ENCODE measurements at places on chromosomes 5 and 9.

DNA sequence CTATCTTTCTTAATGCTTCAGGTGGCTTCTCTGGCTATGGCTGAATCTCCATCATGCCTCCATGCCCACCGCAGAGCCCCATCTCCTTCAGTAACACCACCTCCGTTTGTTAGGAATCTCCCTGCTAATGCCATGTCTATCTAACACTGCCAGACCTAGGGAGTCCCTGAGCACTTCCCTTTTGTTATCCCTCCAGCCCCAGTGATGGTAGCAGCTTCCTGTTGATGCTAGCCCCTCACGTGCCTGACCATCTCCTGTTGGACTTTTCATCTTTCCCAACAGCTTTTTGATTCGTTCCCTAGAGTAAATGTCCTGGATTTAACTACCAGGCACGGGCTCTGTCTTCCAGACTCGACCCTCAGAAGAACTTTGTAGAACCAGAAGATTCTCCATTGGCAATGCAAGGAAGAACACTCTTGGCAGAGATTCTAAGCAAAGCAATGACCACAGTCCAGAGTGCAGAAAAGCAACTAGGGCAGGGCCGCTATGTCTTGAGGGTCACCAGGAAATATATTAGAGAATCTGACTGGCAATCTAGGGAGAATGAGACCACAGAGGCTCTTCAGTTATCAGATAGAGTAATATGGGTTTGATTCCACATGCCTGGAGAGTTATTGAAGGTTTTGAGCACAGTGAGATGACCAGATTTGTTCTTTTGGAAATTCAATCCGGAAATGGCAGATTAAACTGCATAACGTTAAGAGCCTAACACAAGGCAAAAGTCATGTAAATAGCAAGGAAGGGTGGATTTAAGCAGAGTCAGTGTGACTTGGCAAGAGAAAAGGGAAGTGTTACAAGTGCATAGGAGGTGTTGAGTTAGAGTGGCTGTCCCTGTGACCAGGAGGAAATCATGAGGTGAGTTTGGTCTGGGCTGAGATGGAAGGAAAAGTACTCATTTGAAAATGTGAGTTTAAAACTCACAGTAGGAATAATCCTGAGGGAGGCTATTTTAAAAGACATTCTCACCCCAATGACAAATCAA lies 555.2 kb downstream of the ACTL7B start:
- no peak for DNase-seq

- peak; percentile 86 for DNase-seq
These were observed 53.0 kb upstream of the RFX3 start for GRCh38 chr9:3578786-3579185.

DNA sequence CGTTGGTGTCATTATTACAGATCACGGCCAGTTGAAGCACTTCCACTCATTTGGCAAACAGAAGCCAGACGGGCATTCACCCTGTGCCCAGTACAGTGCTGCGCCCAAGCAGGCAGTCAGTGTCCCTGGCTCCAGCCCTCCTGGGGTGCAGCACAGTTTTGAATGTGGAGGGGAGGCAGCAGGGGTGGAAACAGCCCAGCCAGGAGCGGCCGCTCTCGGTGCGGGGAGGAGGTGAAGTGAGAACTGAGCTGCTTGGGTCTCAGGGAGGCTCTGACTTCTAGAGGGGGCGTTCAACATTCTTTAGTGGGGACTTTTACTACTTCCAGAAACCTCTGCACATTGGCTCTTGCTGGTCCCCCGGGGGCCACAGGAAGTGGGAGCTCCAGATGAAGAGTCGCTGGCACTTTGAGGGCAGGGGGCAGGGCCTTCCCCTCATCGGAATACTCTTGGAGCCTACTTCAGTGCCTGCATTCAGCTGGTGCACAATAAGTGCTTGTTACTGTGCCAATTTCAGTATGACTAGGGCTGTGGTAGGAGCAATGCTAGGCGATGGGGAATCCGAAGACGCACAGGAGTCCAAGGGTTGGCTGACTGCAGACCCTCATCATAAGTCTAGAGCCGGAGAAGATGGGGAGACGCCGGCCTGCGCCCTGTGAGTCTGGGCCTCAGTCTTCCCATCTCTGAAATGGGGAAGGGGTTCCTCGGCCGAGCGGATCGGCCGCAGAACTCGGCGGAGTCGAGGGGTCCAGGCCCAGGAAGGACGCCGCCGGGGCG lies 492 bp upstream of the NEK6 start:
- DNase-seq = no peak

GRCh38 chr5:134083517-134083916 lies 31.0 kb upstream of the TCF7 start:
- DNase-seq = no peak

DNA sequence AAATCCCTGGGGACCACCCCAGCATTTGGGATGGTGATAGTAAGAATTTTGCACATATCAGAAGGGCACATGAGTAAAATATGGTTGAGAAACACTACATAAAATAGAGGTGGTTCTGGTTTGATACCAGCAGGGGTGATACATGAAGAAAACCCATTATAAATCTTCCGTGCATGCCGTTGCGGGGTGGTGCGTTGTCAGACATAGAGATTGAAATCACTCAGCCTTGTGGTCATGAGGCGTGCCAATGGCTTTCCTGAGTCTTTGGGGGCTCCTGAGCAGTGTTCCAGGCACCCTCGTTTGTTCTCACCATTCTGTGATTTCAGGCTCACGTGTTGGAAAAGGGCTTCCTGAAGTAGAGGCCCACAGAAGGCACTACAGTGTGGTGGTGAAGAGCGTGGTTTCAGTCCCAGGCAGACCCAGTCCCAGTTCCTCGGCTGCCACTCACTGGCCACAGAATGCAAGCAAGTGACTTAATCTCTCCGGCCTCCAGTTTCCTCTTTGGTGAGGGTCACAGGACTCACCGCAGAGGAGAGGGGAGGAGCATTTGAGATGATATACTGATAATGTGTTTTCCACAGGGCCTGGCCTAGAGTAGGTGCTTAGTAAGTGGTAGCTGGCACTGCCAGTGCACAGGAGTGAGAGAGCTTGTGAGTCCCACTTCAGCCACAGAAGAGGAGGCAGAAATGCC lies 20.5 kb upstream of the GLRX start:
- no peak for DNase-seq

- no peak for DNase-seq
These were observed 165.2 kb downstream of the NSG2 start for GRCh38 chr5:174210596-174211276.

DNA sequence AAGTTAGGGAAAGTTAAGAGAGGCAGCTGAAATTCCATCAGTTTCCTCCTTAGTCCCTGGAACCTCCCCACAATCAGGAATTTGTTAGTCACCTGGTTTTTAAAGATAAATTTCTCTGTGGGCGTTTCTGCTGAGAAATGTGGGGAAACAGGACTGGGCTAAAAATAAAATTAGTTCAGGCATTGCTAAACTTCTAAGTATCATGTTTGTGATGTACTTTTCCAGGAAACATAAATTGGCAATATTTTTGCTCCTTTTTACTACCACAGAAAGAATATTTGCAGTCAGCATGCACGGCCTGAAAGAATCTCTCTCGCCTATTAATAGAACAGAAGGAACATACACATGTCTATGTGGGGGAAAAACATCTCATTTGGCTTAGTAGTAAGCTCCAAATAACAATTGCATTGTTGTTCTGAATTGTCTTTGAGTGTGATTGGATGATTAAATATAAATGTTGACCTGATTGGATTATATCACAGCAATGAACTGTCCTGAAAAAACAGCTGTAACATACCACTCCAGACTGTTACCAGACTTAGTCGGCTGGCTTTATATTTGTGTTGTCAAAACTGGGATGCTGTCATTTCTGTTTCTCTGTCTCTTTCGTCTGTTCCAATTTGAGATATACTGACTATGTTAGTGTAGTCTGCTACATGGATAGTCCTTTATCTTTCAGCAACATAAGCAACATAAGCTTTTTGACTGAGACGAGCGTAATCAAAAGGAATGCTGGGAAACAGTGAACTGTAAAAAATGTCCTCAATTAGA lies 12.9 kb downstream of the TJP2 start:
- no peak for DNase-seq

DNA sequence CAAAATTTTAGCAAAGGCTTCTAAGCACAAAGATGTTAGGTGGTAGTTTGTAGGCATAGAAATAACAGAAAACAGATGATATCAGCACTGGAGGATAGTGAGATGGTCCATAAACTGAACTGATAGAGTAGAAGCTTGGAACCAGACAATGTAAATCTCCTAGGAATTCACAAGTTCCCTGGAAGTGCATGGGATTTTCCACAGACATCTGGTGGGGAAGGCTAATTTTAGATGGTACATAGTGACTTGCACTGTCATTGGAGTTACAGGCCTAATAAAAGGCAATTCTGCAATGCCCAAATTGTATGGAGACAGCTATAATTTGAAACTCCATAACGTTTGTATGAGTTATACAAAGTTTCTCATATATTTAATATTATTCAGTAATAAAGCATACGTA lies 653.0 kb upstream of the MEF2C start:
- DNase-seq = no peak

DNA sequence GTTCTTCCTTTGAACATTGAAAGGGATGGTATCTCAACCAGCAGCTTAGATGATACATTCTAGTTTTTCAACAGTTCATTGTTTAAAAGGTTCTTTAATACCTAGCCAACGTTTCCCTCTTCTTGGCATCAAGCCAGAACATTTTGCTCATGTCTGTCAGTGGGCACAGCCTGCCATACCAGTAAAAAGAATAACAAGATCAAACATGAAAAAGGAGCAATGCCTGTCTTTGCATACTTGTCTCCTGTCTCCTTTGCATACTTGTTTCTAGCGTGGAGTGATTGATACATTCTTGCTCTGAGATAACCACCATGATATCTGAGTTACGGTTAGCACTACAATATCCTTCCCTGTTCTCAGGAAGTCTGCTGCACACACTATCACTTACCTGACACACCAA lies 248.6 kb upstream of the DAPK1 start:
- no peak for DNase-seq

- peak; percentile 13 for DNase-seq
These were observed 1746.4 kb downstream of the EFNA5 start for GRCh38 chr5:105924366-105924765.

DNA sequence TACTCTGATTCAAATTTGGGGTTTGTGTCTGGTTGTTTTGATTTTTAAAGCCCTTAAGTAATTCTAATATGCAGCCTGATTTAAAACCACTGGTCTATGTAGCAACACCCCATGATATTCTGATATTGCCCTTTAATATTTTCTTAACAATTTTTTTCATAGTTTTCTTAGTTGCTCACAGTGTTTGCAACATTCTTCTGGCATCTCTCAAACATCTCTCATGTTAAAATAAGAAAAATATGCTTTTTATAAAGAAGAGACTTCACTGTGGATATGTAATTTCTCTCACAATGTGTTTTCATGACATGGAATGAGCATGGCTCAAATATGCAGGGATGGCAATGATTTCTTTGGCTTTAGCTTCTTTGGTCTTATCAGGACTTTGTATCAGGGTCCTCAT lies 183.7 kb downstream of the TAF11L14 start:
- no peak for DNase-seq

DNA sequence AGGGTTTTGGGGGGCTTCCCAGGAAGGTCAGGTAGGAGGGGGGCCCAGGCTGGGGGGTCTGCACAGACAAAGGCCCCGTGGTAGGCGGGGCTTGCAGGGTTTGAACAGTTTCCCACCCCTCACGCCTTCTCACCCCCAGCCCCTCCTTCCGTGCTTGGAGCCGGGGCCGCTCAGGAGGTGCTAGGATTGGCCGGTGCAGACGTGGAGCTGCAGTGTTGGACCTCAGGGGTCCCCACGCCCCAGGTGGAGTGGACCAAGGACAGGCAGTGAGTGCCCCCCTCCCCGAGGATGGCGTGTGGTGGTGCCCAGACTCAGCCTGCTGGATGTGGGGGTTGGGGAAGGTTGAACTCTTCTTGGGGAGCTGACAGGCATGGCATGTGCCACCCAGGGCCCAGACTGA lies 83.8 kb downstream of the HMCN2 start:
- no peak for DNase-seq

- DNase-seq = no peak
These were observed 61.4 kb downstream of the PSMB7 start for GRCh38 chr9:124353811-124354274.

- no peak for DNase-seq
These were observed 48.6 kb downstream of the HRH2 start for GRCh38 chr5:175706499-175706898.

DNA sequence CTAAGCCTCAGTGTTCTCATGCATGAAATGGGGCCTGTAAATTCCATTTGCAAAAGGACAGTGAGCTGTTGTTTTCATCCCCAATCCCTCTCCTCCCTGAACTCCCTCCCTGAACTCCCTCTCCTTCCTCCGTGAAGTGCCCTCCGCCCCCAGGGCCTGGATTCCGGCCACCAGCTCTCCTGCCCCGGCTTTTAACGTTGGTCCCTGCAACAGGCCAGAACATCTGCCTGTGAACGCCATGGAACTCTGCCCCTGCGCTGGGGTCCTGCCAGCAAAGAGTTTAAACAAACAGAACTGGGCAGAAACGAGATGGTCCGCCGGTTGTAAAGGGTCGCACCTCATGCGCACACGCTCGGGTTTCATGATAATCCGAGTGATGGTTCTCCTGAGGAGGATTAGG lies 62.4 kb downstream of the SMIM23 start:
- no peak for DNase-seq

- no peak for DNase-seq
These were observed 356.0 kb upstream of the SEMA6A start for GRCh38 chr5:116930616-116931015.

GRCh38 chr5:122816756-122817155 lies 28.7 kb upstream of the SNX24 start:
- DNase-seq = no peak

GRCh38 chr5:113846941-113847340 lies 333.4 kb downstream of the YTHDC2 start:
- DNase-seq = no peak

- DNase-seq = no peak
These were observed 2.7 kb downstream of the MRPL41 start for GRCh38 chr9:137554349-137554748.

- DNase-seq = peak; percentile 5
These were observed 58.2 kb upstream of the PRR16 start for GRCh38 chr5:120405923-120406322.

Data from RKO (cell line).